ENCODE measurements at places on chromosomes 3 and 15.

DNA sequence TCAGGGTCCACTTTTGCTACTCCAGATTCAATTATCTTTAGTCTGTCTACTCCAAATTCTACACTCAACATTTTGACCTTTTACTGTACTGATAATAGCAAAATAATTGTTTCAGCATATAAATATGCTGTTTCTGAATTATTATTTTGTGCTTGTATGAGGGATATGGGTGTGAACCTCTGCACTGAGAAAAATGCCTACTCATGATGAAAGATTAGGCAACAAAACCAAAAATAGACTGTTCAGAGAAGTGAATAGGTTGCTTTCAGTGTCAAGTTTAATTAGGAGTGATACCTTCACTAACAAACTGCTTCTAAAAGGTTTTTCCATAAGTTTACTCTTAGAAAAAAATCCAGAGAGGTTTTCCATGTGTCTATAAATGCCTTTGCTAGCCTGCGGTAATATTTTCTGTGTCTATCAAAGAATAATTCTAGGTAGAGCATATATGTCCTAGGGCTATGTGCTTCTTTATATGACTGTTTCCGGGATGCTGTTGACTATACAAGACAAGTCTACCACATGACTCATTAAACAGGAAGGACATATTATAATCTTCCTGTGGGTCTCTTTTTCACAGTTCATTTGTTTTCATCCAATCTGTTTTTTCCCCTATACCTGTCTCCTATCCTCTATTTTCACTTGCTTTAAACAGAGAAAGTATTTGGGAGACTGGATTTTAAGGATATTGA is 218.5 kb upstream of the TTC14 start:
- DNase-seq = no peak

- DNase-seq = no peak
Measured at GRCh38 chr3:84666468-84666867, 292.3 kb upstream of the CADM2 start.

DNA sequence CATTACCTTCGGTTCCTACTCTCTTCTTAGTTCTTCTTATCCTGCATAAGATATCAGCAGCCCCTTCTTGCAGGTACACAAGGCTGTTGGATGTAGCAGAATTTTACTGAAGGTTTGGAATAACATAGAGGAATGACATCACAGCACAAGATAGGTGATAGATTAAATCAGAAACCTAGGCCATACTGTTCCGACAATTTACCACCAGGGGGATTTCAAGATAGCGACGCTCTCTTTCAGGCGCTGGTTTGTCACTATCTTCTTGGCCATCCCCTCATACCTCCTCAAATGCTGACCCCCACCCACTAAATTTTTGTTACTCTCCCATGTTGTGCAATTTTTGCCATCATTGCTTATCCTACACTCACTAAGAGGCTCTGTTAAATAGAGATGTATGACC is 3.5 kb downstream of the SIDT1 start:
- no peak for DNase-seq

DNA sequence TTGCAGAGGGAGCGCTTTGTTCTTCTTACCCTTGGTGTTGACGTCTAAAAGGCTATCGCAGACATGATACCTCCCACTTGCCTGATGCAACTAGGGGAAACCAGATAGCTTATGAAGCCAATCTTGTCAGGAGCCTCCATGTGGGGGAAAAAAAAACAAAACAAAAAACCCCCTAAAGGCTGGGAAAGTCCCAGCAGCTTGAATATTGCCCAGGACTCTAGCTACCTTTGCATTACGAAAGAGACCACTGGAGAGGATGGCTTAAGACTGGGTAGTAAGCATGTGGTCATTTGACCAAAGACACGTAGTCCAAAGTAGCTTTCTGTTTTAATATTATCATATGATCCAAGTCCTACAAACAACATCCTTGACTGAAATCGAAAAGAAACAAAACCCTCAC is 120.7 kb upstream of the WNT5A start:
- DNase-seq = no peak

- no peak for DNase-seq
Measured at GRCh38 chr3:64108784-64109317, 85.6 kb upstream of the PSMD6 start.

GRCh38 chr15:70447081-70447480 is 316.3 kb downstream of the UACA start:
- no peak for DNase-seq

Measured in brain pericyte (primary cell).